ENCODE measurements at places on chromosomes 4 and X.
A peak's percentile ranks its signal among the peaks of the same experiment; 100 is the strongest.

GRCh38 chr4:67198727-67199126, 346.6 kb downstream of the CENPC start:
- no peak for DNase-seq

DNA sequence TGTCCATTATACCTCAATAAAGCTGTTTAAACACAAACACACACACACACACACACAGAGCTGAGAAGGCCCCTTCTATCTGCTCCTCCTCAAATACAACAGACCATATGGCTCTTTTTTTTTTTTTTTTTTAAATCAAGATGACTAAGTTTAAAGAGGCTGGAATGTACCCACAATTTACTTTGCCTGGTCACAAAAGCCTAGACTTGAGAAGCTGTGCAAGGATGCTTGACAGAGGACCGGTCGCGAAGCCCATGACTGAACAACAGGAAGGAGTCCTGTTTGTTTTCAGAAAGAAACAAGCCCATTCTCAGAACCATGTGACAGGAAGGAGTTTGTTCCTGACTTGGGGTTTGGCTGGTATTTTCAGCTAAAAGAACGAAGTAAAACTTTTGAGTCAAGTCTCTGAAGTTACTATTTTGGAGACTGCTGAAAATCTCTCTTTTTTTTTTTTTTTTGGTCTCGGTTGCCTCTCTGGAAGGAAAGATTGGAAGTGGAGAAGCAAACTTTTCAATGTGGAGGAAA, 650.9 kb upstream of the TENM3 start:
- no peak for DNase-seq

- DNase-seq, result no peak
Measured at GRCh38 chrX:49760290-49760890, 64.6 kb upstream of the PAGE1 start.

- DNase-seq, result no peak
Measured at GRCh38 chr4:113086172-113086695, 36.8 kb downstream of the ANK2 start.

DNA sequence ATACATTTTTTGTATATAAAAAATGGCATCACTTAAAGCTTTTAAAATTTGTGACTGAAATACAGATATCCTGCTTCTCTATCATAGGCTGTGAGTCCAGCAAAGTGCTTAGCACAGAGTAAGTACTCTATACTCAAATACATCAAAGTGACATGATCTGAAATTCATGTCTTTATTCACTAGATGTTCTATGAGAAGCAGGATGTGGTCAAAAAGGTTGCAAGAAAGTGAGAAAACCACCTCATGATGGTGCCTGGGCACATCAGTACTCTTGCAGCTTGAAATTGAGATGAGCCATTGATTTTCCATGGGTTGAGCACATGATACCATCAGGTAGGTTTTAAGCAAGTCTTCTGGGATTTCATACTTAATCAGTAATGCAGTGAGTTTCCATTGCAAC, 20.4 kb upstream of the SFRP2 start:
- DNase-seq, result no peak

DNA sequence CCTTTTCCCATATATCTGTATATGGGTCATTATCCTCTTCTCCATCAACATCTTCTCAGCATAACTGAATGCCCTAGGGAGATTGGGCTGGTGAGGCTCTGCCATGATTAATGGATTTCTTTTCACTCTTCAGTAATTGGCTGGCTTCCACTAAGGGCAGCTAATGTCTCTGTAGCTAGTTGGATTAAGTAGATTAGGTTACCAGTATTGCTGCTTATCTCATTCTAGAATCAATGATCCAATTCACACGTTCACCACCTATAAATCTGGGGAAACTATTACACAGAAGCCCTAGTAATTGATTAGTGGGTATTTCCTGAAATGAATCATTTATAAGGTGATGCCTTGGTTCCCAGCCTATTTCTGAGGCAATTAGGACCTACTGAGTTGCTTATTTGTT, 94.8 kb downstream of the KDR start:
- no peak for DNase-seq

DNA sequence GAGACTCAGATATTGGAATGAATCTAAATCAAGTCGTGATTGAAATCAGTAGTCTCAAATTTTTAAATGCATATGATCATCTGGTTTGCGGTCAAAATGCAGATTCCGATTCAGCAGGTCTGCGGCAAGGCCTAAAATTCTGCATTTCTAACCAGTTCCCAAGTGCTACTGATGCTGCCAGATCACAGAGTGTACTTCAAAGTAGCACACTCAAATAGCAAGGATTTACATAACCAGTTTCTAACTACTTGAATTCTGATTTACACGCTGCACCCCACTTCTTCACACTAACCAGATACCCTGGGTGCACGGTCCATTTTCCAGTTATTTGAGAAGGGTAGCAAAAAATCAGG, 752 bp downstream of the MBTPS2 start:
- DNase-seq, result no peak

DNA sequence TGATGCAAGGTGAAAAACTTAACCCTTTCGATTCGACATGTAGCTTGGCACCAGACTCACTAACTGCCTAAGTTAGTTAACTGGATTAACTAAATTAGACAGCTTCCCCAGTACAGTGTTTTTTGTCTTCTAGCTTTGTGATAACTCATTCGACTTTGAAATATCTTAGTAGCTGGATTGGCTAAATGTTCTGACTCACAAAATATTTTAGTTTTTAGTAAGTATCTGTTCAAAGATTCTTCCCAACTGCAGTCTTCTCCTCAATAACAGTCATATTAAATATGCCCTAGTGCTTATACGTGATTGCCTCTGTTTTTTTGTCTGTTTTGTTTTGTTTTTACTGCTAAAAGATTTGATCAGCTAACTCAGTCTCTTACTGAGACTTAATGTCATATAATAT, 102.9 kb downstream of the KCNIP4 start:
- no peak for DNase-seq

- DNase-seq, result no peak
Measured at GRCh38 chr4:145440292-145441007, 41.2 kb upstream of the SMAD1 start.

GRCh38 chr4:55125763-55126541, 557 bp upstream of the KDR start:
- DNase-seq, result peak; percentile 17

- DNase-seq, result peak; percentile 16
Measured at GRCh38 chrX:50978920-50979682, 68.6 kb downstream of the BMP15 start.

GRCh38 chr4:67456577-67457196, 88.6 kb downstream of the CENPC start:
- DNase-seq, result no peak

DNA sequence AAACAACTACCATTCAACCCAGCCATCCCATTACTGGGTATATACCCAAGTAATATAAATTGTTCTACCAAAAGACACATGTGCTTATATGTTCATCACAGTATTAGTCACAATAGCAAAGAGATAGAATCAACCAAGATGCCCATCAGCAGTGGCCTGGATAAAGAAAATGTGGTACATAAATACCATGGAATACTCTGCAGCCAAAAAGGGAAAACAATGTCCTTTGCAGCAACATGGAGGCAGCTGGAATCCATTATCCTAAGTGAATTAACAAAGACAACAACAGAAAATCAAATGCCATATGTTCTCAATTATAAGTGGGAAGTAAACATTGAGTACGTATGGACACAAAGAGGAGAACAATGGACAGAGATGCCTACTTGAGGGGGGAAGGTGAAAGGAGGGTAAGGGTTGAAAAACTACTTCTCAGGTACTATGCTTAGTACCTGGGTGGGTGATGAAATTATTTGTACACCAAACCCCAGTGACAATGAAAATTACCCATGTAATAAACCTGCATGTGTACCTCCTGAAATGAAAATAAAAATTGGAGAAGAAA, 632.1 kb upstream of the AADAT start:
- DNase-seq, result no peak

GRCh38 chr4:108796173-108796572, 33.3 kb upstream of the ETNPPL start:
- no peak for DNase-seq

DNA sequence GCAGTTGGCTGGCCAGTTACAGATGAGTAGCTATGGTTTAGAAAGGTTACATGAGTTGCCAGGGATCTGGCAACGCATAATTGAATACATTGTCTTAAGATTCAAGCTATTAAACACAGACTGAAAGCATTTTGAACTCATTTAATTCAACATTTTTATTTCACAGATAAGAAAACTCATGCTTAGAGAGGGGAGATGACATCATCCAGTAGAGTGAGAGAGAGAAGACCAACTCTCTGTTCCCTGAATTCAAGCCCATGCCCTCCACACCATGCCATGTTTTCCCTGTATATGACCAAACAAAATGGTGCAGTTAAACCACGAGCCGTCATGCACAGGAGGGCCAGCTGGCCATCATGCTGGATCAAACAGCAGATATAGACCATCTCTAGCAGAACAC, 22.6 kb downstream of the SNCA start:
- no peak for DNase-seq

- no peak for DNase-seq
Measured at GRCh38 chr4:69032847-69033638, 63.2 kb upstream of the UGT2B7 start.
